Fibroblast of lung (primary cell): ENCODE measurements at places on chromosomes 1 and 21.

- peak; percentile 83 for DNase-seq
Measured at GRCh38 chr1:223135176-223135942, 7.7 kb downstream of the TLR5 start.

GRCh38 chr1:212664409-212665199, 35.0 kb downstream of the BATF3 start:
- no peak for DNase-seq

DNA sequence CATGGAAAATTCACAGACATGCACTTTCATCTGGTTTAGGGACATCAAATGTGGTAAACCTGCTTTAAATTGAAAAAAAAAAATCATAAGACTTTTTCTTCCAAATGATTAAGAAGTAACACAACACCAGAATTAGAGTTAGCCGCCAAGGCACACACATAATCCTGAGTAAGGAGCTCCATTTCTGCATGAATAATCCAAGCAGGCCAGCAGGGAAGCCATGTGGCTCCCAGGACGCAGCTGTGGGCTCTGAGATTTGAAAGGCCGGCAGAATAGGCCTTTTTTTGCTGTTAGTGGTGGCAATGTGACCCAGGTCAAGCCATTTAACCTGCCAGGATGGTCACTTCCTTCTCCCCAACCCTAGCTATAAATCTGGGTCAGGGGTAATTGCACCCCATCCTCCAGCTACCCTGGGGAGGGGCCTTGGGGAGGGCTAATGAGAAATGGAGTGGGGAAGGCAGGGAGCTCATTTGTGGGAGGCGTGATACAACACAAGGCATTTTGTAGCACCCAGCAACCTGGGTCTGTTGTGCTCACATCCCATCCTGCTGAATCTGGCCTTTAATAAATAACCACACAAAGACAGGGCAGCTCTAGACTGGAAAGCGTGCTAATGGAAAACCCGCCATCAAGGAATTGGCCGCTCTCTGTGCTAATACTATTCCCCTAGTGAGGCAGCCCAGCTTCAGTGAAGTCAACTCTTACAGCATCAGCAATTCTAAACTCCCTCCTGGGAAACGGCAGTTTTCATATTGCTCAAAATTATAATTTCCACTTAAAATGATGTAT, 178.5 kb downstream of the RHOU start:
- no peak for DNase-seq

DNA sequence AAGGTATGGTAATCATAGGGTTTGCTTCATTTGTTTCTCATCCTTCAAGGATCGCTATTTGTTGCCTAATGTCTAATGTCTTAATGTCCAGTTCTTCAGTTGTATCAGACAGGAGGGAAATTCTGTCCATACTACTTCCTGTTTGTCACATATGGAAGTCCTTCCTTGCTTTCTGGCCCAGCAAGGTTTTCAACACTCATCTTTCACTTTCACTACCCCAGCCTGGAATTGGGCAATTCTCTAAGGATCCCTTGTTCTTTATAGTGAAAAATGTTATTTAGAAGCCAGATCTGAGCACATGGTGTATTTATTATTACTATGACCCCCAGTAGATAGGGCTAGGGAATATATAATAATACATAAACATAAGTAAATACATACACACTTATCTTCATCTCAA, 50.6 kb upstream of the SLC35A3 start:
- DNase-seq: no peak

DNA sequence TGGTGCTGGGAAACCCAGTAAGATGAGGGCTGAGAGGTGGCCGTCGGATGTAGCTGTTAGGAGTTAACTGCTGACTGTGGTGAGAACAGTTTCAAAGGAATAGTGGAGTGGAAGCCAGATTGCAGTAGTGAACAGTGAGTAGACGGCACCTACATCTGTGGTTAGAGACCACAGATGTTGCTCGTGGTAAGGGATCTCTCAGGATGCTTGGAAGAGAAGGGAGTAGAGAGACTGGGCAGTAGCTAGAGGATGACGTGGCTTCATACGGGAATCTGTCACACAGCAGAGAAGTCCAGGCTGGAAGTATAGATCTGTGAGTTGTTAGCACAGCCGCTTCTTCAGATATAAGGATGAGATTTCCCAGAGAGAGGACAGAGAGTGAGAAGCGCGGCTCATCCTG, 7.8 kb upstream of the ARTN start:
- peak; percentile 40 for DNase-seq

GRCh38 chr1:224433701-224434672, 610 bp downstream of the WDR26 start:
- no peak for DNase-seq

GRCh38 chr1:121483961-121484424, 299.2 kb downstream of the SRGAP2C start:
- peak; percentile 80 for DNase-seq
